Cardiac muscle cell (in vitro differentiated cells and primary cell): ENCODE measurements at places on chromosomes 7 and 10. TPM values are rescaled to one million over a fixed set of nuclear protein-coding genes. Genes with fewer than 3 reads are reported as not detected.

GRCh38 chr10:116146372-116147140 is 126.5 kb downstream of the GFRA1 start:
- no peaks in the 10 kb centered on the region for H3K27me3 ChIP-seq
- no peaks in the 10 kb centered on the region for H3K36me3 ChIP-seq
- H3K27ac ChIP-seq, result no peak overlapping the region

DNA sequence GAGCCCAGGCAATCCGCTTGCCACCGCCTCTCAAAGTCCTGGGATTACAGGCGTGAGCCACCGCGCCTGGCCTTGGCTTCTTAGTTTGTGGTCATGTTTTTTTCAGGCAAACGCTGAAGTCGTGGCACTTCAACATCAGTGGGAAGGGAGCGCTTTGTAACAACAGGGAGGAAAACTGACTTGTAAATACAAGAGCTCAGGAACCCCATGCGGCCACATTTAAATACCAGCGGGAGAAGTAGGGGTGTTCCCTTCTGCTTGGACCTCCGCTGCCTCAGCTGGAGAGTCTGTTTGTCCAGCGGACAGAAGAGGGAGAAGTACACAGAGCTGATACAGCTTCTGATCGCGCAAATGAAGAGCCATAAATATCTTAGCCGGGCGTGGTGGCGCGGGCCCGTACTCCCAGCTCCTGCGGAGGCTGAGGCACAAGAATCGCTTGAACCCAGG is 108.7 kb upstream of the KMT2C start:
- H3K36me3 ChIP-seq, result no peaks in the 10 kb centered on the region
- no peaks in the 10 kb centered on the region for H3K4me1 ChIP-seq
- no peak overlapping the region for H3K27ac ChIP-seq
- no peaks in the 10 kb centered on the region for H3K27me3 ChIP-seq

- no peak for DNase-seq
- no peaks in the 10 kb centered on the region for H3K4me1 ChIP-seq
- no peaks in the 10 kb centered on the region for H3K36me3 ChIP-seq
- no peak overlapping the region for H3K4me3 ChIP-seq
Observed at GRCh38 chr7:80967917-80968297, 49.1 kb upstream of the SEMA3C start.

DNA sequence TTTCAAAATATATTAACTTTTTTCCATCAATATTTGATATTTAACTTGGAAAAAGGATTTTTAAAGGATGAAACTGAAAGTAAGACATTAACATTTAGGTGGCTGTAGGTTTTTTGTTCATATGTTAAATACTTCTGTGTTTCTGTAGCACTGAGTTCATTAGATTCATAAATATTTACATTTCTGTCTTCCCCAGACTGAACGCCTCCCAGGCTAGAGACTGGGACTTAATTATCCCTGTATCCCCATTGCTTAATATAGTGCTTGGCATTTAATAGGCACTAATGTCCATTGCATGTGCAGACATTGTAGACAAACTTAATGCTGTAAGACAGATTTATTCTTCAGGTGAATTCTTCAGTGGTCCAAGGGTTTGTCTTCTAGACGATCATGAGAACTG is 7.4 kb downstream of the PTPN12 start:
- H3K27me3 ChIP-seq, result no peaks in the 10 kb centered on the region
- peaks cover 8% of the 10 kb centered on the region for H3K4me1 ChIP-seq
- no peak overlapping the region for H3K27ac ChIP-seq

DNA sequence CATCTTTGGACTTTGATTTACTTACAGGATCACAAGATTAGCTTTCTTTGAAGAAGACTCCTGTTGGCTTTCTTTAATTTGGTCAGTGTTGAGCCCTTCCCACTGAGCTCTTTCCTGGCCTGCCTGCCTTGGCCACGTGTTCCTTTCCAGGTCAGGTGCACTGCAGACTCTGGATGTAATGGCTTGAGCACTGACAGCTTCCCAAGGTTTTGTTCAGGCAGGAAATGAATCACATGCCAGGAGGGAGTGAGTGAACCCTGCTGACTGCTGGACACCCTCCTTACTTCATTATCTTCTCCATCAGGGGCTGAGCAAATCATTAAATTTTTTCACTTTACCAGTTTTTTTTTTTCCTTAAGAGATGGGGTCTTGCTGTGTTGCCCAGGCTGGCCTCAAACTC is 29.8 kb downstream of the SNX10 start:
- no peaks in the 10 kb centered on the region for H3K36me3 ChIP-seq
- H3K27me3 ChIP-seq, result no peaks in the 10 kb centered on the region
- no peak overlapping the region for H3K27ac ChIP-seq
- DNase-seq, result no peak

Gene MRC1
- total RNA-seq, result 0.03 and 0.11 TPM in 2 replicates
